ENCODE measurements at places on chromosomes 7 and 10.

DNA sequence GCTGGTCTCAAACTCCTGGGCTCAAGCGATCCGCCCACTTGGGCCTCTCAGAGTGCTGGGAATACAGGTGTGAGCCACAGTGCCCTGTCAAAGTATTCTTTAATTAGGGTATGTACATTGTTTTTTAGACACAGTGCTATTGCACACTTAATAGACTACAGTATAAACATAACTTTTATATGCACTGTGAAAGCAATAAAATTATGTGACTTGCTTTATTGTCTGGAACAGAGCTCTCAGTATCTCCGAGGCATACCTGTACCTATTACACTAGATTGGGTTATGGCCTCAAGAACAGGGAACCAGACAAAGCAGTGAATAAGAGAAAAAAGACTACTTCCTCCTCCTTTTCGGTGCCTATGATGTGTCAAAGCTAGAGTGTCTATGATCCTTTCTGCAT lies 13.1 kb downstream of the ATOH7 start:
- no peak for DNase-seq

DNA sequence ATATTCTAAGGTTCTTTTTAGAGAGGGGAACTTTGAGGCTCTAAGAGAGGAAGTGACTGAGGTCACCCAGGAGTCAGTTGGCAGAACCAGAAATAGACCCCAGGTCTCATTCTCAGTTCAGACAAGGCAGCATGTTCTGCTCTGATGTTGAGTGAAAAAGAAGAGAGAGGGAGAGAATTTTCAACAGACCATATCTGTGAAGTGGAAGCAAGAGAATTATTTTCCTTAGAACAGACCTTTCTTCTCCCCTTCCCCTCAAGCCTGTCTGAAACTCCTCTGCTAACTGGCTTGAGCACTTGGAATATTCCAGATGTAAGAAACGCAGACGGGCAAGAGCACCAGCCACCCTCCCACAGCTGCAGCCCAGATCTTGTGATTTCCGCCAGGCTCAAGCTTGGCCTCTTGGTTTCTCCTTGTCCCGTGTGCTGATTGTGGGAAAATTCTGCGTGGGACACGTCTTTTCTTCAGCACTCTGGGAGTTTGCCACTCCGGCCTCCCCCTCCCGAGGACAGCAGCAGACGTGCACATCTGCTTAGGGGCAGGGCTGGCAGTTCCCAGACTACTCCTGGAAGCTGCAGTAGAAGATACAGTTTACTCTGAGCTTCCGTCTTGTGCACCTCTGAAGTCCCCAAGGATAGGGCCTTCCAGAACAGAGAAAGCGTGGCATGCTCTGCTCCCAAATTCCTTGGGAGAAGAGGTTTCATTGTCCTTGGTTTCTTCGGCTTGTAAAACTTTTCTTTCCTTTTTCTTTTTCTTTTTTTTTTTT lies 22.7 kb upstream of the IKZF1 start:
- DNase-seq = no peak

GRCh38 chr7:143947111-143947510 lies 7.5 kb upstream of the OR2F1 start:
- no peak for DNase-seq

GRCh38 chr7:39567294-39567693 lies 1.1 kb downstream of the YAE1 start:
- no peak for DNase-seq

- no peak for DNase-seq
Observed at GRCh38 chr10:104664205-104664604, 23.1 kb downstream of the SORCS3 start.

GRCh38 chr7:30475580-30475979 lies 3.0 kb downstream of the NOD1 start:
- DNase-seq = no peak

GRCh38 chr10:51876979-51877378 lies 177.6 kb upstream of the CSTF2T start:
- no peak for DNase-seq
